Stimulated activated CD4-positive, alpha-beta T cell treated with anti-CD3 and anti-CD28 coated beads, Interleukin-1b, Interleukin-23, amount 100 ng/mL, for 24 hours (primary cell): ENCODE measurements at places on chromosomes 6 and 20.

- DNase-seq: no peak
Measured at GRCh38 chr6:141677598-141678211, 455.0 kb upstream of the GJE1 start.

- no peak for DNase-seq
Measured at GRCh38 chr20:18001131-18001921, 32.5 kb downstream of the MGME1 start.

DNA sequence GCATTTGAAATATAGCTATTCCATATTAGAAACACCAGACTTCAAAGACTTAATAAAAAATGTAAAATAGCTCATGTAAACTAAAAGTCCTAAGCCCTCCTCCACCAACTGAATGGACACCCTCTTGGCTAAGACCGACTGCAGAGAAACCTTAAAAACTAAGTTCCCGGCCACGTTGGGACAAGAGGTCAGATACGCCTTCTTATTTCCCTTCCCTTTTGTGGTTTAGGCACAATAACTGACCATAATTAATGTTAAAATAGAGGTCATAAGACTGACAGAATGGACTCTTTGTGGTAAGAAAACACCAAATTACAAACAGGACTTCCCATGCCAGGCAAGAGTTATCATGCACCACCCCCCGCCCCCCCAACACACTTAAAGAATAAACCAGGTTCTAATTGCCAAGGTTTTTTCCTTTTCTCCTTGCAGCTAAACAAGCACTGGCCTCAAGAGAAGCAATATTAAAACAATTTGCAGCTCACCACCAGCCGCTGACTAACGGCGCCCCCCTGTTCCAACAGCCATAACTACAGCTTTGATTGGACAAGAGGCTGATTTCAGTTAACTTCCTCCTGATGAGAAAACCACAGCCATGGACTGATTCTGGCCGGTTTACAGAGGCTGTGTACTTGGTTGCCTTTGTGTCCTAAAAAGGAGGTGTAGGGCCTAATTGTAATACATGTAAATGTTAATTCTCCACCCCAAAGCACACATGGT lies 10.7 kb upstream of the LAMP5 start:
- no peak for DNase-seq

- no peak for DNase-seq
Measured at GRCh38 chr6:166470029-166470862, 87.5 kb upstream of the MPC1 start.

DNA sequence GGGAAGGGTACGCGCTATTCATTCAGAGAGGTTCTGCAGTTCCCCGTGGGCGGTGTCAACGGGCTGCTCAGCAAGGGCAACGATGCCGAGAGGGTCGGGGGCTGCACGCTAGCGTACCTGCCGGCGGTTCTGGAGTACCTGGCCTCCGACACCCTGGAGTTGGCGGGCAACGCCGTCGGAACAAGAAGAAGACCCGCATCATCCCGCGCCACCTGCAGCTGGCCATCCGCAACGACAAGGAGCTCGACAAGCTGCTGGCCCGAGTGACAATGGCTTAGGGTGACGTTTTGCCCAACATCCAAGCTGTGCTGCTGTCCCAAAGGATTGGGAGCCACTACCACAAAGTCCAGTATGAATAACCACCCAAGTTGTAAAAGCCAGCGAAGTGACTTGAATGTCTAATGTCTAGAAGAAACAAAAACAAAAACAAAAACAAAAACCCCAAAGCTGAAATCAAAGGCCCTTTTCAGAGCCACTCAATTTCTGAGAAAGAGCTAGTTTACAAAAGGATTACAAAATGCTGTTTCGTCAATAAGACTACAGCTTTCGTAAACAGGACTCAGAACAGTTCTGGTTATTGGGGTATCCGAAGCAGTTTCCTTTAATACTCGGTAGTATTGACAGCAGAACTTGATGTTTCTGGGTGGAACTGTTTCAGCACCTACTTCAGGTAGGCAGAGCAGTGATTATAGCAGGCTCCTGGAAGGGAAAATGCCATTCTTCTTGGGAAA lies 21.9 kb upstream of the SLC17A4 start:
- no peak for DNase-seq

DNA sequence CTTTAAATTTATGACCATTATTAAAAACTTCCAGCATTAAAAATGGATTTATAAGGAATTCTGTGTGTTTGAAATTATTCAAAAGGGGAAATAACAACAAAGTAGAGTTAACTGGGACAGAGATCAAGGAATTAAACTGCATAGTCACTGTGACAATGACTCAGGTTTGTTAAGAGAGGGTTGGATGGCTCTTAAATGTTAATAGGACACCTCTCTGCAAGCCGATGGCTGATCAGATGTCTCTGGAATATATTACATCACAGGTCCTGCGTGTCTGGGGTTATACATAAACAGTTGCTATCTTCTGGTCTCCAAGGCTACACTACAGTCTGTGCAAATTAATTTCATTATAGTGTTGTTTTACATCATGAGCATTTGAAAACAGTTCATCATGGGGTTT lies 574.3 kb downstream of the COL12A1 start:
- no peak for DNase-seq

GRCh38 chr6:71346334-71346694 lies 57.7 kb downstream of the OGFRL1 start:
- no peak for DNase-seq

DNA sequence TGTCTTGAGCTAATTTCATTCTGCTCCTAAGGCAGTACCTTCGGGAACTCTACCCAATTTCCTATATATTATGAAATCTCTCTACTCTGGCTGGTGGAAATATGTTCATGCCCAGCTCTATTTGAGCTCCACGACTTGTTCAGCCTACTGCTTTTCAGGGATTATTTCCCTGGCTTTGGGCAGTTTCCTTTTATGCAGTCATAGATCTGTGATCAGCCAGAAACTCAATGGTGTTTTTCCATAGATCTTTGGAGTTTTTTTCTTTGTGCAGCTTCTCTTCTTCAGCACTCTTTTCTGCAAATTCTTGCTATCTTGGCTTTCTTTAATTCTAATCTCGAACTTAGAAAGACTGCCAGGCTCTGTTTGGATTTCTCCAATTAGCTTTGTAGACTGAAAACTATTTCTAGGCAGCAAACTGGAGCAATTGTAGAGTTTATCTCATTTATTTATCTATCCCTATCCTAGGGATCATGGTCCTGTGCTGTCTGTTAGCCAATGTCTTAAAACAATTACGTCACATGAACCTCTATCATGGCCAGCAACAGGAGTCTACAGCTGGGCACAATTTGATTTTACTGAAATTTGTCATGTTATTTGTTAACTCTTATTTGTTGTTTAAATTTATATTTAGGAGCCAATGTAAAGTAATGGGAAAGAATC lies 328.4 kb downstream of the BCKDHB start:
- no peak for DNase-seq

DNA sequence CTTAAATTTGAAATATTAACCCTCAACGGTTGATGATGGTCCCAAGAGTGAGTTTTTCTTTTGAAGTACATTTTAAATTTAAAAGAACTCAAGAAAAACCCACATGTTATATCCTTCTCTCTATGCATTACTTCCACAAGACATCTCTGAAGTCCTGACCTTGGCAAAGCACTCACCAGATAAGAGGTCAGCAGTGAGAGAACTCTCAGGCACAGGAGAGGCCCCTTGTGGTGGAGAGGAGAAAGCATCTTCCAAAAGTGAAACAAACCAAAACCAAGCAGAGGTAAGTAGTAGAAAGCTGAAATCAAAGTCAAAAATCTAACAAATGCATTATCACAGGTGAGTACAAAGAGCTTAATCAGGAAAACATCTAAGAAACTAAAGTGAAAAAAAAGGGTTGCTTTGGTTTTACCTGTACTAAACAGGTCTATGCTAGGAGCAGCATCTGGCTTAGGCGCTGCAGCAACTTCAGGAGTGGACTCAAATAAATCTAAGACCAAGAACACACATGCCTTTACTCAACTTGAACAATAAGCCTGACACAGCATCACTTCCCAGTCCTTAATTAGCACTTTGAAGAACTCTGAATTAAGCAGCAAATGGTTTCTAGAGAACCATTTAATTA lies 80.5 kb downstream of the PRSS35 start:
- DNase-seq: no peak

- DNase-seq: no peak
Measured at GRCh38 chr20:56552911-56553629, 20.0 kb downstream of the FAM209B start.

GRCh38 chr20:12591949-12592470 lies 416.8 kb upstream of the SPTLC3 start:
- no peak for DNase-seq

DNA sequence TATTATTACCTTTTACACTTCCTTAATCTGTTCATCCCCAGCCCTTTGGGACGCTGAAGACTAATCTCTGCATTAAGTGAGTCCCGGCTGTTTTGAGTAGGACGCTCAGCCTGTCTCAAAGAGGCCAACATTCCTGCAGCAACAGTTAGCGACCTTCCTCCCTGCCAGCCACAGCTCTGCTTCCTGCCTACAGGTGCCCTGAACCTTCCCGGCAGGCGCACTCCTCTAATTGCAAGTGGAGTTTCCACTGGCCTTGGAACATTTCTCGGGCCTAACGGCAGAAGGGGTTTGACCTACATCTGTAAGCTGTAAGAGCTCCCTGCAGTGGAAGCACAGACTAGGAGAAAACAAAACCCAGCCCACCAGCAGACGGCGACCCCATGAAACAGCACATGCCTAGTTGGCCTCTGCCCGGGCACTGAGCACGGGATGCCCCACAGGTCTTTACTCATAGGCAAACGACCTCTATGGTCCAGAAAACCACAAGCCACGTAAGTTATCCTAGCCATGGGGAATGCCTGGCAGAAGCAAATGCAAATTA lies 137.9 kb downstream of the DTNBP1 start:
- no peak for DNase-seq

DNA sequence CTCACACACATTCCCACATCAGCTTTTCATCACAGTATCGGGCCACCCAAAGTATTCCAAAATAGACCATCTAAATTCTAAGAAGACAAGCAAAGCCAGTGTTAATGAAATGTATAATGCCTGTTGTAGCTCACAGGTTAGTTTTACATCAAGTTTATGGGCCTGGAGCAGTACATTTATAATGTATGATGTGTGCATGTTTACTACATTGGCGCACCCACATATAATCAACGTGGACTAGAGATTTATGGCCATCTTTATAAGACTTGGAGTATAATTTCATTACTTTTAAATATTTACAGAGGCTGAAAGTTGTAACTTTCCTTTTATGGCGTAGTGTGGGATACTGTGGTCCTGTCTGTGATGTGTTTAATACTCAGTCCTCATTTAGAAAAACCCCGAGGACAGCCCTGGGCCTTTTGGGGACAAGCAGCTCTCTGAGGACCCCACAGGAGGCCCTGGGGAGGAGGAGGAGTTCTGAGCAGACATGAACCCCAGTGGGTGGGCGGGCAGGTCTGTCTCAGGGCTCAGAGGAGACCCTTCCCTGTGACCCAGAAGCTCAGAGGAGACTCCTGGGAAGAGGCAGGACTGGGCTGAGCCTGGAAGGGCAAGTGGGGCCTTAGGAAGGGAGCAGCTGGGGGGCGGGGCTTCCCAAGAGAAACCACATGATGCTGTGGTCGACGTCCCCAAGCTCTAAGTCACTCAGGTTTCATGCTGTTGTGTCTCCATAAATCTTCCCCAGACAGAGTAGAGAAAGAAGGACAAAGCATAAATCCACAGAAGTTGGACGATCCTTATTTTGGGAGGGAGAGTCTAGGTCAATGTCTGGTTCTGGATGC lies 232.1 kb downstream of the PREX1 start:
- DNase-seq: no peak

DNA sequence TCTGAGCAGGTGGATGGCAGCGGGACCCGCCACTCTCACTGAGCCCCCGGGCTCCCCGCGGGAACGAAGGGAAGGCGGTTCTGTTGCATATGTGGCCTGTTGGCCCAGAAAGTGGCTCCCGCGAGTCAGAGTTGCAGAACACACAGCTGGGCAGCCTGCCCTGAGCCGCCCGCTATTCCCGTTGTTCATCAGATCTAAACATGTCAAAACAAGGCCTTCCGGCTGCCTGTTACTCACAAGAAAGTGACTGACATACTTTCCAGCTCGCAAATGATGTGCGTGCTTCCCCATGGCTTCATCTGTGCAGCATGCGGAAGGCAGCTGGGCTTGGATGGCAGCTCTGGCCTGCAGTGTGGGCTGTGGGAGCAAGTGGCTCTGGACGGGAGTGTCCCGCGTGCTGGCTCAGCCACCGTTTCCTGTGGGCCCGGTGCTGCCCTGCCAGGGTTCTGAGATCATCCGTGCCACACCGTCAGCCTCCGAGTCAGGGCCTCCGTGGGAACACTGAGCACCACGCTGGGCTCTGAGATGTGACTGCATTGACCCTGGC lies 227.3 kb downstream of the ERMARD start:
- DNase-seq: no peak

GRCh38 chr6:53547166-53547810 lies 2.4 kb upstream of the GCLC start:
- DNase-seq: no peak

- no peak for DNase-seq
Measured at GRCh38 chr20:54467622-54468021, 7.8 kb upstream of the DOK5 start.

- no peak for DNase-seq
Measured at GRCh38 chr20:51759769-51760510, 8.2 kb downstream of the ATP9A start.

DNA sequence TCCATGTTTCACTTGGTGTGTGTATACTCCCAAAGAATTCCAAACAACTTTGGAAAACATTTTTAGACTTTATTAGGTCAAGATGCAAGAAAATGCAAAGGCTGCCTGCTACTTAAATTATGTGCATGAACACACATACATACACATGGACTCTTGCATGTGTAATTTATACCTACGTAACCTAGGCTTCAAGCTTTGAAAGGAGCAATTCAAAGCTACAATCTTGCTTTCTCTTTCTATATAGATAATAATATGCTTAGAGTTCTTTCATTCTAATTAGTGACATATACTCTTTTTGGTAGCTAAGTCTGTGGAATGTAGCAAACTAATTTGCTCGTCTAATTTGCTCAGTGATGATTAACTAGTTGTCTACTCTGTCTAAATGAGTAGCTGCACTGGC lies 146.5 kb downstream of the EPHA7 start:
- DNase-seq: no peak

GRCh38 chr20:36152261-36152660 lies 2.3 kb upstream of the EPB41L1 start:
- no peak for DNase-seq

DNA sequence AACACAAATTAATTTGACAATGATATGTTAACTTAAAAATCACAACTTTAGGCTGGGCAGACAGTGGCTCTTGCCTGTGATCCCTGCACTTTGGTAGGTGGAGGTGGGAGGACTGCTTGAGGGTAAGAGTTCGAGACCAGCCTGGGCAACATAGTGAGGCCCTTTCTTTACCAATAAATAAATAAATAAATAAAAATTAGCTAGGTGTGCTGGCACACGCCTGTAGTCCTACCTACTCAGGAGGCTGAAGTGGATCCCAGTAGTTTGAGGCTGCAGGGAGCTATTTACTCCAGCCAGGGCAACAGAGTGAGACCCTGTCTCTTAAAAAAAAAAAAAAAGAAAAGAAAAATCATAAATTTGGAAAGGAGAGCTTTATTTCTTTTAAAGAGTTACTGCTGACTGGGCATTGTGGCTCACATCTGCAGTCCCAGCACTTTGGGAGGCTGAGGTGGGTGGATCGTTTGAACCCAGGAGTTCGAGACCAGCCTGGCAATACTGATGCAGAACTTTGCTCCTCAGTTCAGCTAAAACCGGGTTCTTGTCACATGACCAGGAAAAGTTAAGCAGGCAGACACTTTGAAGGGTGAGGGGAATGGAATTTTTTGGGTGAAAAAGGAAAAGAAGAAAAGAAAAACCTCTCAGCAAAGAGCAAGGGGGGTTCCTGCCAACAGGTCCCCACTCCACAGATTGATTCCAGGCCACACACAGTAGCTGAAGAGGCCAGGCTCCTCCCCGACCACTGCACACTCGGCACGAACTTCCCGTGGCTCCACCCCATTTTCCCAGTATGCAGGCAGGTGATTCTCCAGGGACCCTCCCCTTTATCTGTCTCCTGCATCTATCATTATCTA lies 44.0 kb upstream of the DDR1 start:
- DNase-seq: no peak
